ENCODE measurements at places on chromosomes 16 and 17. TPM values are rescaled to one million over a fixed set of nuclear protein-coding genes. Genes with fewer than 3 reads are reported as not detected.

DNA sequence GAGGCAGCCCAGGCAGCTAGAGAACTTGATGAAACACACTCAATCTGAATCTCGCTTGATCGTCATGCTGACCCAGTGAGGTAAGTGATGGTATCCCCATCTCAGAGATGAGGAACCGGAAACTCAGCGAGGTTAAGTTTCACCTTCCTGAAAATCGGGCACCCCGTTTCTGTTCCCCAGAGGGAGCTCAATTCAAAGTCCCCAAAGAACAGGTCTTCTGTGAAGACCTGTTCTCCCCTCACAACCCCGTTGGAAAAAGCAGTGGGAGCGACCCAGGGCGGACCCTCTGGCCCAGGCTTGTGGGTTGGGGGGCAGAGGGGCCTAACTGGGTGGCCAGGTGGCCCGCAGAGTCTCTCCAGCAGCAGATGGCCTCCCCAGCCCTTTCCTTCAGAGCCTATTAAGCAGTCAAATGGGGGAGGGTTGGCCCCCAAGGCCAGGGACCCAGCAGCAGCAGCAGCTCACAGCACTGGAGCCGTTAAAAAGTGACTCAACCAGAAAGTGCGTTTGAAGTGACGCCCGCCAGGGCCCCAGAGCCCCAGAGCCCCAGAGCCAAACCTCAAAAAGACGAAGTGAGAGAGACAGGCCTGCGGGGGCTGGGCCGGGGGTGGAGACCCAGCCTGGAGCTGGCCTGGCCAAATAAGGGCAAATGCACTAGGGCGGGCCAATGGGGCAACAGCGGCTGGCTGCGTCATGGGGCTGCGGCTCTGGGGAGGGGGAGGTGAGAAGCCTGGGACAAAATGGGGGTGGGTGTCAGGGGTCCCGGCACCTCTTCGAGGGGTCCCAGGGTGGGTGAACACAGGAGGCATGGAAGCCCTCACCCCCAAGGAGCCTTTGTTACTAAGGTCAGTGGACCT is 9.2 kb upstream of the TSPOAP1 start:
- H3K4me3 ChIP-seq = no peak overlapping the region
- peak; percentile 44 for DNase-seq
- H3K36me3 ChIP-seq = no peaks in the 10 kb centered on the region
- H3K27me3 ChIP-seq = no peaks in the 10 kb centered on the region
- peak overlapping the region; percentile 70 for H3K27ac ChIP-seq
- peaks cover 4% of the 10 kb centered on the region for H3K4me1 ChIP-seq

DNA sequence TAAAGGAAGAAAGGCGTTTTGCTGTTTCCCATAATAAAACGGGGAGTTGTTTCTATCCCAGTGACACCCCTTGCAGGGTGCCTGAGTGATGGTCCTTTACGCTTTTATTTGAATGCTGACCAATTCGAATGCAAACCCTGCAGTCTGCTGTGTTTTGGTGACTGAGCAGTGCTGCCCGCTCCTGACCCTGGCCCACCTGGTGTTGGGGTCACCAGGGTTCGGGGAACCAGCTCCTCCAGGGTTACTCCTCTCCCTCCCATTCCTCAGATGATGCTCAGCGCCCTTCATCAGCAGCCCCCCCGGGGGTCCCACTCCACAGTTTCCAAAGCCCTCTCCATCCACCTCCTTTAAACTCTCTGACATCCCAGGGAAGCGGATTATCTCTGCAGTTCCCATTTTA is 6.0 kb downstream of the CA4 start:
- no peaks in the 10 kb centered on the region for H3K36me3 ChIP-seq
- H3K4me3 ChIP-seq = no peak overlapping the region
- H3K4me1 ChIP-seq = peaks cover 31% of the 10 kb centered on the region
- no peak for DNase-seq

DNA sequence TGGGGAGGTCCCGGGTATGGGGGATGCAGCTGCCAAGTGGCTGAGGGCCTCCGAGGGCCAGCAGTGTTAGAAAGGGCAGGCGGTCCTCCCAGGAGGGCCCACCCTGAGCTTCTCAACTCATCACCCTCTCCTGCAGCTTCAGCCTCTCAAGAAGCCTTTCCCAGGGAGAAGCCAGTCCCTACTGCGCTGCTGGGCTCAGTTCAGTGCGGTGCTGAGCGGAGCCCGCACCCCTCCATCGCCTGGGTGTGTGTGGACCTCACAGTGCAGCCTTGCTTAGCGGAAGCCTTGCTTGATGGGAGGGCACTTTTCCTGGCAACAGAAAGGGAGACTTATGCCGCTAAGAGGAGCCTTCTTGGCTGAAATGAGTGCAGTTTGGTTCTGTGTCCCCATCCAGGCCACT is 3.5 kb upstream of the APRT start:
- H3K27me3 ChIP-seq = no peaks in the 10 kb centered on the region
- peaks cover 7% of the 10 kb centered on the region for H3K4me1 ChIP-seq
- no peak overlapping the region for H3K4me3 ChIP-seq
- no peak for DNase-seq
- H3K36me3 ChIP-seq = no peaks in the 10 kb centered on the region

- no peak overlapping the region for H3K4me3 ChIP-seq
- DNase-seq = no peak
- no peaks in the 10 kb centered on the region for H3K36me3 ChIP-seq
These were observed 57.2 kb downstream of the RPGRIP1L start for GRCh38 chr16:53646506-53646905.

DNA sequence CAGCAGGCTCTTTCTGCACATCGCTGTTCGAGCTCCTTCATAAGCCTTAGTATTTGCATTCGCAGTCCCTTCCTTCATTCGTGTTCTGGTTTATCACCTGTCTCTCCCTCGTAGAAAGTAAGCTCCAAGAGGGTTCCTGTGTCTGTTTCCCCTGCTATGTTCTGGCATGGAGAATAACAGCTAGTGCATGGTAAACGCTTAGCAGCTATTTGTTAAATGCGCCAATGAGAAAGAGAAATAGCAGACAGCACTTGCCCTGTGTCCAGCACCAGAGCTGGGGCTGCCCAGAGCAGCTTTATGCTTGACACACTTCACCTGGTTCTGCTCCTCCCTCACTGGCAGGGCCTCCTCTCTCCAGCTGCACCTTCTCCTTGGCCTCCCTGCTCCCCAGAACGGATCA is 5.5 kb downstream of the ZNF688 start:
- no peak overlapping the region for H3K4me3 ChIP-seq
- H3K27ac ChIP-seq = no peak overlapping the region
- H3K36me3 ChIP-seq = no peaks in the 10 kb centered on the region

DNA sequence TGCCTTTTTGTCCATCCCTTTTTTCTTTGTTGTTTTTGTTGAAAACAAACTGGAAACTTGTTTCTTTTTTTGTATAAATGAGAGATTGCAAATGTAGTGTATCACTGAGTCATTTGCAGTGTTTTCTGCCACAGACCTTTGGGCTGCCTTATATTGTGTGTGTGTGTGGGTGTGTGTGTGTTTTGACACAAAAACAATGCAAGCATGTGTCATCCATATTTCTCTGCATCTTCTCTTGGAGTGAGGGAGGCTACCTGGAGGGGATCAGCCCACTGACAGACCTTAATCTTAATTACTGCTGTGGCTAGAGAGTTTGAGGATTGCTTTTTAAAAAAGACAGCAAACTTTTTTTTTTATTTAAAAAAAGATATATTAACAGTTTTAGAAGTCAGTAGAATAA is 4.9 kb downstream of the SOX9 start:
- no peaks in the 10 kb centered on the region for H3K36me3 ChIP-seq
- H3K4me3 ChIP-seq = no peak overlapping the region
- no peak for DNase-seq
- H3K27me3 ChIP-seq = no peaks in the 10 kb centered on the region
- no peak overlapping the region for H3K27ac ChIP-seq
- H3K4me1 ChIP-seq = peaks cover 14% of the 10 kb centered on the region

GRCh38 chr16:11326084-11326736 is 19.0 kb upstream of the RMI2 start:
- H3K27ac ChIP-seq = no peak overlapping the region
- no peaks in the 10 kb centered on the region for H3K27me3 ChIP-seq
- no peaks in the 10 kb centered on the region for H3K36me3 ChIP-seq
- no peak for DNase-seq
- peaks cover 13% of the 10 kb centered on the region for H3K4me1 ChIP-seq

DNA sequence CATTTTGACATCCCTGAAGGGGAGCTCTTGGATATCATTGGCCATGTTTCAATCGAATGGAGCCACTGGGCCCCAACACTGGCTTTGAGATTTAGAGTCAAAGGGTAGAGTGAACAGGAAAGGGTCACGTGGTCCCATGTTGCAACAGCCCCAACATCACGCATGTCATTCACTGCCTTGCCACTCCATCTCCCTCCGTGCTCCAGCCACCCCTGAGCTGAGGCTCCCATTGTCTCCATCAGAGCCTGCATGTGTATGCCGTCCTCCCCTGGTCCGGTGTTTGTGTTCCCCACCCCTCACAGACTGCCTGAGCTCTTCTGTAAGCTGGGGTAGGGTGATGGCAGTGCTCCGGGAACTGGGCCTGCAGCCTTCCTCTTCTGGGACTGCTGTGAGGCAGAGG is 12.1 kb downstream of the NFE2L1 start:
- no peak overlapping the region for H3K4me3 ChIP-seq
- H3K4me1 ChIP-seq = peaks cover 19% of the 10 kb centered on the region
- peaks cover 33% of the 10 kb centered on the region for H3K36me3 ChIP-seq
- DNase-seq = no peak

GRCh38 chr16:11430601-11431317 is 85.5 kb downstream of the RMI2 start:
- H3K36me3 ChIP-seq = no peaks in the 10 kb centered on the region
- H3K27me3 ChIP-seq = no peaks in the 10 kb centered on the region
- no peak overlapping the region for H3K4me3 ChIP-seq
- DNase-seq = no peak

GRCh38 chr17:15121426-15121825 is 143.7 kb downstream of the PMP22 start:
- no peaks in the 10 kb centered on the region for H3K27me3 ChIP-seq
- no peak for DNase-seq
- no peaks in the 10 kb centered on the region for H3K36me3 ChIP-seq
- H3K27ac ChIP-seq = no peak overlapping the region

- no peak for DNase-seq
- no peaks in the 10 kb centered on the region for H3K27me3 ChIP-seq
- H3K4me3 ChIP-seq = no peak overlapping the region
- no peaks in the 10 kb centered on the region for H3K36me3 ChIP-seq
- H3K4me1 ChIP-seq = no peaks in the 10 kb centered on the region
These were observed 167.4 kb downstream of the BCAS3 start for GRCh38 chr17:60845012-60845411.

Gene KRTAP16-1
- total RNA-seq = not detected

Gene BHLHA9
- total RNA-seq = 0.34 TPM

Gene ABCC12
- not detected for total RNA-seq

Gene LLGL2
- 66.6 TPM for total RNA-seq

Gene GPRC5C
- 17.1 TPM for total RNA-seq

Gene C17orf78
- not detected for total RNA-seq

Gene KRT28
- total RNA-seq = not detected

All from H1 (cell line).